ENCODE measurements at places on chromosomes 3 and 15. TPM values are rescaled to one million over a fixed set of nuclear protein-coding genes. Genes with fewer than 3 reads are reported as not detected.

- no peak for DNase-seq
Observed at GRCh38 chr3:186790261-186790981, 7.0 kb downstream of the EIF4A2 start.

DNA sequence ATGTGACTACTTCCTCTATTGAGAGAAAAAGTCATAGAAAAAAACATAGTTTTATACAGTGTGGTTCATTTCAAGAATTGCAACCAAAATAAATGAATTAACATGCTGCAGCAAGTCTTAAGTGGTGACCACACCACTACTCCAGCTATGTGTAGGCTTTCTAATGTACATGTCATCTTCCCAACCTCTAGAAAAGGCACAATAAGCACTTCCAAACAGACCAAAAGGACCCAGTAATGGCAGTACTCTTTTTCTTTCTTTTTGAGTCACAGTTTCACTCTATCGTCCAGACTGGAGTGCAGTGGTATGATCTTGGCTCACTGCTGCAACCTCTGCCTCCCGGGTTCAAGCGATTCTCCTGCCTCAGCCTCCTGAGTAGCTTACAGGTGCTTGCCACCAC, 219.3 kb upstream of the KBTBD8 start:
- no peak for DNase-seq

RCCD1 gene
- 14.8 TPM for total RNA-seq

ZIC1 gene
- total RNA-seq, result not detected

GRCh38 chr3:14152233-14152962, 26.0 kb downstream of the XPC start:
- no peak for DNase-seq

GRCh38 chr3:170689296-170689829, 103.5 kb upstream of the SLC7A14 start:
- DNase-seq, result peak; percentile 60

GRCh38 chr3:169662843-169663160, 710 bp downstream of the MECOM start:
- DNase-seq, result no peak

DNA sequence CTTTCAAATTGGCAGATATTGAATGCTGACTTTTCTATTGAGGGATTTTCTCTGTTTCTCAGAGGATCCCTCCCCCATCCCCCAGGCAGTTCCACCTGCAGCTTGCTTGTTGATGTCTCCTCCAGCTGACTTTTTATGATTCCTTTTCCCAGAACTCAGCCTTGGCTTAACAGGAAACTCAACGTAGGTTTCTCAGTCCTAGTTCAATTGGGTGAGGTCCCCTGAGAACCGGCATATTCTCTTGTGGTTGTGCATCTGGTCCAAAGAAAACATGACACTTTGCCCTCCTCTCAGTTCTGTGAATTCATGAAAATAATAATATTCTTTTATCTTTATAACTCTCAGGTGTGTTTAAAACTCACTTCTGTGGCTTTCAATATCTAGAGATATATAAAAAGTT, 1222.1 kb downstream of the OTOL1 start:
- DNase-seq, result no peak

DNA sequence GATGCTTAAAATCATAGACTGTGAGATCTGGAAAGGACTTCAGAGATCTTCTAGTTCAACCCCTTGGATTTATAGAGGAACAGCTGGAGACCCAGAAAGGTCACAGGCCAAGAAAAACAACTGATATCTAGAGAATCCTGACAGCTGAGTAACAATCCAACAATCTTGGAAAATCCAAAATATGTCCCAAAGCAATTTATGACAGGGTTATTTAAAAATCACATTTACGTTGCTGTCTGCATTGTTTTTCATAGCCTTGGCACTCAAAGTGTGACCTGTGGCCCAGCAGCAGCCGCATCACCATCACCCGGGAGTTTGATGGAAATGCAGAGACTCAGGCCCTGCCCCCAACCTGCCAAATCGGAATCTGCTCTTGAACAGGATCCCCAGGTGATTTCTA, 78.8 kb downstream of the FBN1 start:
- DNase-seq, result no peak

DNA sequence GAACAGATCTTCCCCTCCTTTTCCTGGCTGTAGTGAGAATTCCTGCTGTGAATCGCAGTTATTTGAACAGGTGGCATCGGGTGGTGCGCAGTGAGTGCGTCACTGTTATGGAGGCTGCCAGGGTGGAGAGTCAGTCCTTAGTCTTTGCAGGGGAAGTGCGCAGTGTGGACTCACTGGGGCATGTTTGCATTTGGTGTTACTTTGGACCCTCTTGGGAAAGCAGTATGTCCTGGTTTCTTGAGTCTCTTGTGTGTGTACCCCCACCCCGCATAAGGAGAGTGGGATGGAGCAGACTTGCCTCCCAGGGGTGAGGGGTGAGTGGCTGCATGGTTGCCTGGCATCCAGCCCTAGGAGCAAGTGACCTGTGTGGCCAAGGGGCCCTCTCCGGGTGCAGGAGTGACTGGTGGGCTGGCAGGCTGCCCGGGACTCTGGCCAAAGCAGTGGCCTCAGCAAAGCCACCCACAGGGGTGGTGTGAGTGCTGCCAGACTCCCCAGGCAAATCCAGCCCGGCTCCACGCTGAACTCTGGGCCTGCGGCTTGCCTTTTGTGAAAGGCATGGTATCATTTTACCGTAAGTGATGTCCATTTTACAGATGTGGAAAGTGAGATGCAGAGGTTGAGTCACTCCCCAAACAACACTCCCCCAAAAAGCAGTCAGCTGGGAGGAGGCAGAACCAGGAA, 46.4 kb downstream of the DNASE1L3 start:
- peak; percentile 89 for DNase-seq

GRCh38 chr3:56193519-56193918, 274.7 kb downstream of the ERC2 start:
- no peak for DNase-seq

DNA sequence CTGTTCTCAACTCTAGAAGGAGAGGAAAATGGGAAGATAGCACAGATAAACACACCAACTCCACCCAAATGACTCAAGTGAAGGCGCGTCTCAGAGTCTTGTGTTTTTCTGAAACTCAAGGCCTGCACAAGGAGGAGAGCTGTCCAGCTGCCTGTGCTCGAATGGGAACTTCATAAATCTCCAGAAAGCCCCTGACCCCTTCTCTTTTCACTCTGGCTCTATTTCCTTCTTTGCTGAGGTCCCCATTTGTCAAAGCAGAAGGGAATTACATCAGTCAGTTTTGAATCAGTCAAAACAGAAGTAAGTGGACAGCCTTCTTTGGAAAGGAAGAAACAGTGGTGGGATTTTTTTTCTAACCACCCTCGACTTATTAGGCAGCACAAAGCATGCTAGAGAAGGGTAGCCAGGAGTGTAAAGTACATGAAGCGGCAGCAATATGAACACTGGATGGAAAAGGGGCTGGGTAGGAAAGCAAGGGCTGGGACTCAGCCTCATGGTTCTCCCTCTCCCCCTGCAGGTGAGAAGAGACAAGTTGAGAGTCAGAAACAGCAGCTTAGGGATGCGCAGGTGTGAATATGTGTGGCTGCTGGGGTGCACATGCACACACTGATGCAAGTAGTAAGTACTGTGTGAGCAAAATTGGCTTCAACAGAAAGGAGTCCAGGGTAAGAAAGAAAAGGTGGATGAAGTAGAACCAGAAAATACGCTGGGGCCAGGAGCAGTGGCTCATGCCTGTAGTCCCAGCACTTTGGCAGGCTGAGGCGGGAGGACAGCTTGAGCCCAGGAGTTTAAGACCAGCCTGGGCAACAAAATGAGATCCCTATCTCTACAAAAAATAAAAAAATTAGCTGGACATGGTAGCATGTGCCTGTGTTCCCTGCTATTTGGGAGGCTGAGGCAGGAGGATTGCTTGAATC, 36.6 kb upstream of the MAGEF1 start:
- no peak for DNase-seq
